ENCODE measurements at places on chromosomes 5 and 9.

DNA sequence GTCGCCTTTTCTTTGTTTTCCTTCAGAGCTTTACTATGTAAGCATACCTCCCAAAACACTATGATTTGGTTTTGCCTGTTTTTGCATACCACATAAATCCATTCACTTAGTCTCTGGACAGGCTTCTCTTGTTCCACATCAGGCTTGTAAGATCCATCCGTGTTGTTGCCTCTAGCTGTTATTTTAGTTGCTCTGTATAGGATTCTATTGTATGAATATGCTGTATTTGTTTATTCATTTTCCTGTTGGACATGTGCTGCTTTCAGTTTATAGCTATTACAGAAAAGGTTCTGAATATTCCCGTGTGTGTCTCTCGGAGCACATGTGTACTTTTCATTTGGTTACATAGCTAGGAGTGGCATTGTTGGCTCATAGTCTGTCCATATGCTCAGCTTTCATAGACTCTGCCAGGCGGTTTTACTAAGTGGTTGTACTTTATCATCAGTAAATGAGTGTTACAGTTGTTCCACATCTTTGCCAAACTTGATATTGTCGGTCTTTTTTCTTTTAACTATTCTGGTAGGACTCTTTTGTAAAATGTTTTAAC is 41.8 kb downstream of the NUP214 start:
- no peak overlapping the region for H3K27ac ChIP-seq
- H3K27me3 ChIP-seq, result no peaks in the 10 kb centered on the region
- peaks cover 56% of the 10 kb centered on the region for H3K36me3 ChIP-seq
- no peaks in the 10 kb centered on the region for H3K4me1 ChIP-seq
- no peak for DNase-seq

DNA sequence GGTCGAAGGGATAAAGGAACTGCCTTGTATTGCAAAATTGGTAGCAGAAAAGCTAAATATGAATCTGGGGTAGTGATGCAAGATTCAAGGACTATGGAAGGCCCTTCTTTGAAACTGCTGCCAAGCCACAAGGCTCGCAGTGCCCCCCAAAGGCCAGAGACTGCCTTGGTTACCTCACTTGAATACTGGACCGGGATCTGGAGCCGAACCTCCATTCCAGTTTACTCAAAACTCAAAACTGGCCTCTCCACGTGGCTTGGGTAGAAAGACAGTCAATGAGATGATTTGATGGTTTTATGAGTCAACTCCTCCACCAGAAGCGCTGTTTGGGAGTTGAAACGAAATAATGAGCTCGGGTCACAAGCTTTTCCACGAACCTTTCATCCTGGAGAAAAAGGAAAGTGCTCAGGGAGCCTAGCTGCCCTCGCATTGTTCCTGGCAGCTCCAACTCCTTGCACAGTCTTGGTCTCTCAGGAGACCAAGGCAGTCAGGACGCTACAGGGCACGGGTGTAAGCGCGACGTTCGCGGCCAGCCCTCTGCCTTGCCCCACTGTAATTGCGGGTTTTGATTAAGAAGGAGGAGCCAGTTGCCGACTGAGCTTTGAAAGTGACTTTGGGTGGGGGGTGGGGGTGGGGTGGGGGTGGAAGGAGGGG is 2.8 kb downstream of the ST8SIA4 start:
- no peak overlapping the region for H3K27ac ChIP-seq
- peak; percentile 15 for DNase-seq
- H3K4me1 ChIP-seq, result peaks cover 50% of the 10 kb centered on the region
- peaks cover 44% of the 10 kb centered on the region for H3K27me3 ChIP-seq
- H3K36me3 ChIP-seq, result no peaks in the 10 kb centered on the region

GRCh38 chr9:124286292-124286931 is 28.7 kb downstream of the NEK6 start:
- no peaks in the 10 kb centered on the region for H3K36me3 ChIP-seq
- H3K27me3 ChIP-seq, result no peaks in the 10 kb centered on the region
- H3K27ac ChIP-seq, result peak overlapping the region; percentile 59
- peak overlapping the region; percentile 23 for H3K4me3 ChIP-seq
- H3K4me1 ChIP-seq, result peaks cover 55% of the 10 kb centered on the region

DNA sequence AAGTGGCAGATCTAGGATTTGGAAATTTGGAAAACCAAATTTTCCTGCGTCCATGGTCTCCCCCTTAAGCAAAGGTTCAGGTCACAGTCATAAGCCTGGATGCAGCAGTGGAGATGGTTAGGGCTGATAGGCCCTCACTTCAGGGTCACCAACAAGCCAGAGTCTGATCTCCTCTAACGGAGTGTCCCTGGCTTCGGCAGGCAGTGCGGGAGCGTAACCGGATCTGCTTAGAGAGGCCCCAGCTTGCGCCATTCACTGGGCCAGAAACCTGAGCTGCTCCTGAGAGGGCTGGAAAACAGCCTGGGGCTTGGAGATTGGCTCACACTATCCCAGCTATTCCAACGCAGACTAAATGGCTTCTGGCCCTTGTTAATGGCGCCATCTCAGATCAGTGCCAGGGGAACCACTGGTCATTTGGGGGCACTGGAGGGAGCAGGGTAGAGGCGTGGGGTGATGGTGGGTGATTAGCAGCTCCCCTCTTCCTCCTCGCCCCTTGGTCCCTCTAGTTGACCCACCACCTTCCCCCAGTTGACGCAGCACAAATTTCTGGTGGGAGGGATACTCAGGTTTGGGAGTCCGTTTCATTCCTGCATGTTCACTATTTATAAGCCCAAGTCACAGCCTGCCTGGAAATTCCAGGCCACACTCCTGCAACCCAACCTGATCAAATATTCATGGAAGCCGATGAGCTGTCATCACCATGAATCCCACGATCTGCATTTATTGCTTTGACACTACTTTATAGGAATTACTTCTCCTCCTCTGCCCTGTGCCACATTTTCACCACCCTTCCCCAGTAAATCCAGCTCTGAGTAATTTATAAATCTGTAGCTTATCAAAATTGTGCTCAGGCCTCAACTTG is 134.6 kb upstream of the CPEB4 start:
- peak overlapping the region; percentile 97 for H3K27ac ChIP-seq
- H3K27me3 ChIP-seq, result peaks cover 5% of the 10 kb centered on the region
- peaks cover 57% of the 10 kb centered on the region for H3K4me1 ChIP-seq
- DNase-seq, result peak; percentile 76
- H3K36me3 ChIP-seq, result no peaks in the 10 kb centered on the region

DNA sequence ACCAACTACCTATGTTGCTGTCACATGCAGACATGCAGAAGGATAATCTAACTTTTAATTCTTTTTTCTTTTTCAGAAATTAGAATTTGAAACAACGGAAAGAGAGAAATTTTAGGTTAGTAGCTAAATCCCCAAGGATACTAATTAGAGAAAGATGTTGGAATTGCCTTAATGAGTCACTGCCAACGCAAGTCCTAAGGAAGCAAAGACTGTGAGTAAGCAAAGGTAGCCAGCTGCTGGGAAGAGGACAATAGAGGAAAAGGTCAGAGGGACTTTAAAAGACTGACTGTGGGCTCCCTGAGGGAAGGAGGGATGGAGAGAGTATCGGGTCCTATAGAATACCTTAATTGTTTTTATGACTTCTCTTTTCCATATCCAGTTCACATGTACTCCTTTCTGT is 461.9 kb upstream of the PAPPA start:
- peaks cover 3% of the 10 kb centered on the region for H3K27me3 ChIP-seq
- no peaks in the 10 kb centered on the region for H3K36me3 ChIP-seq
- DNase-seq, result no peak
- H3K4me1 ChIP-seq, result no peaks in the 10 kb centered on the region
- H3K4me3 ChIP-seq, result no peak overlapping the region

GRCh38 chr5:122138356-122138755 is 9.0 kb downstream of the ZNF474 start:
- H3K27me3 ChIP-seq, result no peaks in the 10 kb centered on the region
- H3K4me1 ChIP-seq, result no peaks in the 10 kb centered on the region
- no peak overlapping the region for H3K27ac ChIP-seq
- DNase-seq, result no peak
